ENCODE measurements at places on chromosomes 7 and 10.

DNA sequence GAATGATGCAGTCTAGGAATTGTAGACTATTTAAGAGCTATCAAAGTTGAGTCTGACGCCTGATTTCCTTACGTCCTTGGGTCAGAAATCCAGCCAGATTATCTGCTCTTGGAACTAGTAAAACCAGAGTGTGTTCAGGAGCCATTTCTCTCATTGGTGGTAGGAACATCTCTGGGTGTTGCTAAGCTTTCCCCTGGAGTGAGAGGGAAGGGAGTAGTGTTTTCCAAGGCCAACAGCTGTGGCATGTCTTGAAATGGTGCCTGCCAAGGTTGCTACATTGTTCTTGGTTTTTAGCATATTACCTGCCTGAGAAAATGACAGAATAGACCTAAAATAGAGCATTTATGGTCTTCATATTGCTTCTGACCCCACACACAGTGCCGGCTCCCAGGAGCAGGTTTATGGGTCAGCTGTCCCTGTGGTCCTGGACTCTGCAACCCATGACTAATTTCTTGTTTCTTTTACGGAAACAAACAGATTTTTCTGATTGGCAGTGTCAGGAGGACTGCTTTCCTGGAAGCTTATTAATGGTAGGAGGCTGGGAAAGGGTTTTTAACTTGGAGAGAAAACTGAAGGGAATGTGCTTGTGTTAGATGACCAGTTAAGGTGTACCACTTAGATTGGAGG, 17.5 kb downstream of the GBF1 start:
- DNase-seq: no peak

- no peak for DNase-seq
Observed at GRCh38 chr10:130728531-130729215, 582.8 kb downstream of the TCERG1L start.

DNA sequence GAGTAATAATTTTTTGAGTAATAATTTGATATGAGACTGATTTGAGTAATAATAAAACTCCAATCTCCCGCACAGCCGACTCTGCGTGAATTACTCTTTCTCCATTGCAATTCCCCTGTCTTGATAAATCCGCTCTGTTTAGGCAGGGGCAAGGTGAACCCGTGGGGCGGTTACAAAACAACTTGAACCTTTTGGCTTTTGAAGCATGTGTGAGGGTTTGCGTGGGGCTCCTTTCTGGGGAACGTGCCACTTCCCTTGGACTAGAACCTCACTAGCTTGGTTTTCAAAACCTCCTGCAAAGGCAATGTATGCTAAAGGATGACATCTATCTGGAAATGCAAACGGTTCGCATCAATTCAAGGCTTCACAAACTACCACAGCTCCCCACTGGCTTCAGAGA, 1.5 kb downstream of the CRPPA start:
- DNase-seq: peak; percentile 7

DNA sequence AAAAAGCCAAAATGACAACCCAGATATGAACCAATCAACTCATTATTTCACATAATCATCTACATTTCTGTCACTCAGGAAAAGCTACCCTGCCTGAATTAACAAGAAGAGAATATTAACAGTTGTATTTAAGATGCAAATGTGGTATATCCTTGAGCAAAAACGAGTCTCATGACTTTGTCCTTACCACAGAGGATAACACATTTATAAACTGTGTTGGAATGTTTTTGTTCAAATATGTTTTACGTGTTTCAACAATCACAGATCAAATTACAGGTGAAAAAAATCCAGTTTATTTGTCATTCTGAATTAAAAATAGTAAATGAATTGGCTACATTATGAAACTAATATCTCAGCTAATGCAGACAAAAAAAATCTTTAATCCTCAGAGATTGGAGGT, 34.6 kb downstream of the CHCHD3 start:
- no peak for DNase-seq

DNA sequence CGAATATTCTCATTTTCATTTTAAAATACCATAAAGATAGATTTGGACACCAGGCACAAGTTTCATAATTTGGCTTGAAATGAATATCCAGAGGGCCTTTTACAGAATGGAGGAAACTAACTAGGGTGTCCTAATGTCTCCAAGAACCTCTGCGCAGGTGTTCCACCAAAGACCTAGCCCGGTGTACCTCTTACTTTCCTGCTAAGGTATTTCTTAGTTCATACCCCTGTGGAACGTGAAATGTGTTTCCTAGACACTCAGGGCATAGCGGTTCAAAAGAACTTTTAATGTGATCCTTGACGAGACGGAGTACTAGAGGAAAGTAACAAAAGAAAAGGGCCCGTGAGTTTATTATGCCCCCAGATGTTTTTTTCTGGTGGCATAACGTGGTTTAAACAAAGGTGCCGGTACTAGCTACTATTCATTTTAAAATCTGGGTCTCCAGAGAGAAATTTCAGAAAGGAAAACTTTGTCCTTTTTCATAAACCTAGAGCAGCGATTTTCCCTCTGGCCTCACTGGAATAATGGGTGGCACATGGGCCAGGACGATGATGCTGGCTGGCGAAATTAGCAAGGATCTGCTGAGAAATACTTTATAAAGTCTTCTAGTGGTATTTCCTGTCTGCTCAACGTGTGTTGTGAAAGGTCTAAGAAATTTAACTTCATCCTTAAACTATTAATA, 1.4 kb downstream of the APBB1IP start:
- no peak for DNase-seq

GRCh38 chr7:79347351-79347750, 106.1 kb downstream of the MAGI2 start:
- no peak for DNase-seq

- DNase-seq: no peak
Observed at GRCh38 chr7:133478591-133479135, 225.8 kb downstream of the EXOC4 start.

- no peak for DNase-seq
Observed at GRCh38 chr7:38862666-38863065, 46.3 kb downstream of the VPS41 start.

GRCh38 chr7:20952916-20953315, 166.2 kb upstream of the SP8 start:
- no peak for DNase-seq

- DNase-seq: peak; percentile 62
Observed at GRCh38 chr10:59905066-59905730, 1.2 kb downstream of the CCDC6 start.

DNA sequence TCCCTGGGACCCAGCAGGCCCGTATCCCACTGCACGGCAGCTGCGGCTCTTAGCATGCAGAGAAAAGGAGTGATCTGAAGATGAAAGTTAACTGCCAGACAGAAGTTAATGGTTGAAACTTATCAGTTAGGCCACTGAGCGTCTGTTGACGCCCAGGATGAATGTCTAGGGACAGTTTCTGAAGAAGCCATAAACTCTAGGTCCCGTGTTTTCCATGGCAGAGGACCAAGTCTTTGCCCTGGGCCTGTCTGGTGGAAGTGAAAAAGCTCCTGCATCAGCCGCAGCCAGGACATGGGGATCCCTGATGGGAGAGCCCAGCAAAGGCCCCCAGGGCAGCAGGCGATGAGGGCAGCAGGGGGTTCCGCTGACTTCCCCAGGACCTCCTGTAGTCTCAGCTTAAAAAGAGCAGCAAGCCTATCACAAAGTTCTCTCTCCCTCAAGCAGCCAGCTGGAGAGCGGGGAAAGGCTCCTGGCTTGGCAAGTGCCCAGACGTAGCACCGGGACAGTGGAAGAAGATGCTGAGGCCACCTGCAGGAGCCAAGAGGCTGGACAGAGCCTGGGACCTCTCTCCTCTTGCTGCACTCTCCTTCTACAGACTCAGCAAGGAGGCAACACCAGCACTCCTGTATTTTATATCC, 79.6 kb downstream of the TNS3 start:
- peak; percentile 31 for DNase-seq

- DNase-seq: no peak
Observed at GRCh38 chr7:140418653-140419052, 14.8 kb downstream of the RAB19 start.

DNA sequence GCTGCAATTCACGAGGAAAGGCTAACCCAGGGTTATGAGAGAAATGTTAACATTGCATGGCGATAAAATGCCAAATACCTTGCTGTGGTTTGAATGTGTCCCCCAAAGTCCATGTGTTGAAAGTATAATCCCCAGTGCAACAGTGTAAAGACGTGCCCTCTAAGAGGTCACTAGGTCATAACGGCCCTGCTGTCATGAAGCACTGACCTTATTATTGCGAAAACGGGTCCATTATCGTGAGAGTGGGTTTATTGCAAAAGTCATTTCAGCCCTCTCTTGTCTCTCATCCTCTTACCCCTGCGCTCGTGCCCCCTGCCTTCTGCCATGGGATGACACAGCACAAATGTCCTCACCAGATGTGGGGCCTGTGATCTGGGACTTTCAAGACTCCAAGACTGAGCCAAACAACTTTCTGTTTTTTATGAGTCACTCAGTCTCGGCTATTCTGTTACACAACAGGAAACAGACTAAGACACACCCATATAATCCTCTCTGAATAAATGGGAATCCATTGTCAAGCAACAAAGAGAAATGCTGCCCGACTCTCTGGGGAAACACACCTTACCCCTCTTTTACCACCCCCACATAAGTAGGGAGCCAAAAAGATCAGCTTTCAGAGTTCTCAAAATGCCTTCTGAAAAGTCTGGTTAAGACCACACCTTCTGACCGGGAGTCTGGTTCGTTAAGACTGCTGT, 73.1 kb upstream of the UCN3 start:
- DNase-seq: no peak

- no peak for DNase-seq
Observed at GRCh38 chr7:1971946-1972654, 260.6 kb downstream of the MAD1L1 start.

GRCh38 chr7:66352071-66352470, 146.9 kb downstream of the TPST1 start:
- no peak for DNase-seq

DNA sequence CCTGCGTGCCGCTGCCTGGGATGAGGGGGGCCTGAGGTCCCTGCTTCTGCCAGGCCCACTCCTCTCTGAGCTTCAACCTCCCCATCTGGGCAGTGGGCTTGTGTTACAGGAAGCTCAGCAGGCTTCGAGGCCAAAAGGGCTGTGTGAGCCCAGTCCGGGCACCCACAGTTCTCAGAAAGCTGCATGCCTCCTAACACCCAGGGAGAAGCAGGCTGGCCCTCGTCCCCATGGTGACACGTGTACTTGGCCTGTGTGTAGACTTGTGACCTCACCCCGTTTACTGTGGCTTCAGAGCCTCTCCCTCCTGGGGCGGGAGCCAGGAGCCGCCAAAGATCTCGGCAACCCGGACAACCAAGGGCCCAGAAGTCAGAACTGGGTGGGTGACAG, 2.2 kb upstream of the GRIFIN start:
- DNase-seq: peak; percentile 32

DNA sequence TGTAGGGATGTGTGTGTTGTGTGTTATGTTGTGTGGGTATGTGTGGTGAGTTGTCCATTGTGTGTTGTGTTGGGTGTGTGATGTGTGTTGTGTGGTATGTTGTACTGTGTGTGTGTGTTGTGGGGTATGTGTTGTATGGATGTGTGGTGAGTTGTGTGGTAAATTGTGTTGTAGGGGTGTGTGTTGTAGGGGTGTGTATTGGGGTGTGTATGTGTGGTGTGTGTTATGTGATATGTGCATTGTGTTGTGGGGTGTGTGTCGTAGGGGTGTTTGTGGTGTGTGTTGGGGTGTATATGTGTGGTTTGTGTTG, 97.8 kb upstream of the PODXL start:
- no peak for DNase-seq

DNA sequence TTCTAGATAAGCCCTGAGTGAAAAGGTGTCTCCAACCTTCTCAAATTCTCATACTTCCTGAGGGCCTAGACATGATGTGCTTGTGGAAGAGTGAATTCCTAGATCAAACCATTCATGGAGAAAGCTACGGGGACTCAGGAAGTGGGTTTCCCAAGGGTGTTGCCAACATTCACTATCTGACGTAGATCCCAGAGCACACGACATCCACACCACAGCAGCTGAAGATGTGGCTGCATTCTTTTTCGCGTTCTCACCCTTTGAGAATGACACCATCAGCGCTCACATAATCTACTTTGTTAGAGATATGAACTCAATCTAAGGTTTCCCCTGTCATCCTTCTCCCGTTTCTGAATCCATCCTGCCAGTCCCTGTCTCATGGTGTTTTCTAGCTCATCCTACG, 290.8 kb downstream of the DNAJB6 start:
- no peak for DNase-seq

DNA sequence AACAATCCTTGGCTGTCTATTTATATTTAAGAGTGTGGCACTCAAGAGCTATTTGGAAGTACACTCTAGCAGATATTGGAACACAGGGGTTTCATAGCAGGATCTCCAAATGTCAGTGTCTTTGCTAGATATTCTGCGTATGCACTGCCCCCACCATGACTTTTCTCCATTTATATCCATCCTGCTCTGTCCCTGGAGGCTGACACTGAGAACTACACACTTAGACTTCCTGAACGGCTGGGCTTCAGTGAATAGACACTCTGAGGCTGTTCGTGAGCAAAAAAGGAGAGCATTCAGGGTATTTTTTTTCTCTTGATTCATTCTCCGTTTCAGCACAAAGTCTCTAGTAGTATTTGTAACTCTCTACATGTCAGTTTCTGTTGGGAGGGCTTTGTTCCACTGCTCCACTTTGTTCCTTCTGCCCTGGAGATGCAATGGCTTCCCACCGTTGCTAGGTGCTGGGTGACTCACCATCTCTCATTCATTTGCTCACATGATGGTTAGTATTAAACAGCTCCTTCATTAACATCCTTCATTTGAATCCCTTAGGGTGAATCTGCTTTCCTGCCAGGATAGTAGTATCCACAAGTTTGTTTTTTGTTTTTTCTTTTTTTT, 155.9 kb upstream of the SLC13A1 start:
- no peak for DNase-seq

DNA sequence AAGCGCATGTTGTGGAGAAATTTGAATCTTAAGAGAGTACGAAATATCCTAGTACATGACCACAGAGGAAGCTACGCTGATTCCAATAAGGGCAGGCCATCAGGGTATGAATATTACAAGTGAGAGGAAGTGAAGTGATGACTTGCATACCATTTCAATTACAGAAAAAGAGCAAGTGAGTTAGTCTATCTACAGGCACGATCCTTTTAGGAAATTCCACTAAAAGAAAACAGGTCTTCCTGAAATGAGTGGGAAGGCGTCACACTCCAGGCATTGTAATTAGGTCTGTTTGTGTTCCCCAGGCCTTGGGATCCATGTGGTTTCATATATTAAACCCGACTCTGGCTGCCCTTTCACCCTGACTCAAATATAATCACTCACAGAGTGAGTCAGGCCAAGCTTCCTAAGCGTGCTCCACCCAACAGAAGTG, 152.5 kb downstream of the SEMA3A start:
- DNase-seq: no peak

DNA sequence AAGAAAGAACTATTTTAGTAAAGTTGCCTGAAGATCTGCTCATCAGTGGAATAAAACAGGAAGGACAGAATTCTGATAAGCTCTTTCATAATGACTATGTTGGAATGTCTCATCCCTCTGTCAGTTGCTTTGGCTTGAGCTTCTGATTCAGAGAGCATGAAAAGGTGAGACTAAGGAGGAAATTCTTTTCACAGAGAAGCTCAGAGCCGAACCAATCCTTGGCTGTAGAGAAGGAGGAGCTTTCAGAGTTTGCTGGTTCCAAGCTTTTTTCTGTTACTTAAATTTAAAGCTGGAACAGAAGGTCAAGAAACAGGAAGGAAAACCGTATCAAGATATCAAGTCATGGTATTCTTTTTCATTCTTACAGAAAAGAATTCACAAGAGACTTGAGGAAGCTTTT, 24.0 kb downstream of the GSTO2 start:
- DNase-seq: no peak

GRCh38 chr7:135178364-135178763, 7.9 kb upstream of the CYREN start:
- no peak for DNase-seq

GRCh38 chr10:24597426-24597825, 126.3 kb downstream of the ARHGAP21 start:
- no peak for DNase-seq

Measured in cerebellar cortex (tissue), 1 donor.